ENCODE measurements at places on chromosomes 16 and 17.
A peak's percentile ranks its signal among the peaks of the same experiment; 100 is the strongest.

DNA sequence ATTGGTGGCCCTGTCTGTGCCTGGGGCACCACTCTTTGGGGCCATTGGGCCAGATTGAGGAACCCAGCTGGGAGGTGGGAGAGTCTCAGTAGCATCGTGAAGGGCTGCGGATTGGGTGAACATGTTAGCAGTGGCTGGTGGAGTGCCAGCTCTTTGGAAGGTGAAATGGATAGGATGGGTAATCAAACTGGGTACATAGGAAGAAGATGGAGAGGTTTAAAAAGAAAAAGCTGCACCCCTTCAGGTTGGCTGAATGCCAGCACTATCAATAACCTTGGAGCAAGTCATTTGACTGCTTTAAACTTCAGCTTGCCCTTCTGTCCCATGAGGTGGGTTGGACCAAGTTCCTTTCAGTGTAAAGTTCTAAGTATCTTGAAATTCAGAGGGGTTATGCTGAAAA is 95.0 kb downstream of the RPTOR start:
- no peaks in the 10 kb centered on the region for H3K4me1 ChIP-seq
- no peak overlapping the region for H3K27ac ChIP-seq
- H3K27me3 ChIP-seq: no peaks in the 10 kb centered on the region
- H3K4me3 ChIP-seq: no peak overlapping the region
- H3K36me3 ChIP-seq: peaks cover 8% of the 10 kb centered on the region

GRCh38 chr16:17921357-17921978 is 415.1 kb downstream of the NPIPA8 start:
- H3K4me3 ChIP-seq: no peak overlapping the region
- H3K27me3 ChIP-seq: no peaks in the 10 kb centered on the region
- H3K4me1 ChIP-seq: no peaks in the 10 kb centered on the region

- no peak overlapping the region for H3K4me3 ChIP-seq
- no peaks in the 10 kb centered on the region for H3K4me1 ChIP-seq
- DNase-seq: no peak
- no peak overlapping the region for H3K27ac ChIP-seq
- H3K27me3 ChIP-seq: peaks cover 24% of the 10 kb centered on the region
Observed at GRCh38 chr17:61583242-61583641, 7.8 kb downstream of the NACA2 start.

- H3K4me1 ChIP-seq: peaks cover 83% of the 10 kb centered on the region
- peak overlapping the region; percentile 13 for H3K4me3 ChIP-seq
- DNase-seq: no peak
- H3K27me3 ChIP-seq: no peaks in the 10 kb centered on the region
- peaks cover 23% of the 10 kb centered on the region for H3K36me3 ChIP-seq
Observed at GRCh38 chr17:38900978-38901656, 24.3 kb upstream of the LASP1NB start.

- H3K4me3 ChIP-seq: peak overlapping the region; percentile 18
- no peak for DNase-seq
- H3K4me1 ChIP-seq: peaks cover 98% of the 10 kb centered on the region
- H3K27ac ChIP-seq: peak overlapping the region; percentile 85
- H3K27me3 ChIP-seq: no peaks in the 10 kb centered on the region
Observed at GRCh38 chr17:17815436-17816200, 21.2 kb downstream of the SREBF1 start.

DNA sequence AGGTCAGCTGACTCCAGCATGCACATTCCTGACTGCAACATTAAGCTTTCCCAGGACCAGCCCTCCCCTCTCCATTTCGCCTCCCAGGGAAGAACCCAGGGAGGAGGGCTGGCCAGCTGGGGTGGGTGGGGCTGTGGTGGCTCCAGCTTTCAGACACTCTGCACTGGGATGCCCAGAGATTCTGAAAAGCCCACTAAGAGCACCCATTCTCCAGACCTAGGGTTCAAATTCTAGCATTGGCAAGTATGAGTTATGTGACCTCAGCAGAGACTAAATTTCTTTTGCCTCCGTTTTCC is 7.8 kb downstream of the DLX3 start:
- no peak for DNase-seq
- no peak overlapping the region for H3K4me3 ChIP-seq
- H3K27me3 ChIP-seq: peaks cover 97% of the 10 kb centered on the region
- no peaks in the 10 kb centered on the region for H3K4me1 ChIP-seq
- H3K36me3 ChIP-seq: no peaks in the 10 kb centered on the region
- H3K27ac ChIP-seq: no peak overlapping the region

GRCh38 chr17:58755577-58756245 is at the start of gene PPM1E:
TSS of gene PPM1E (plus strand) at chr17:58755854.
- H3K27ac ChIP-seq: no peak within 1 kb of the TSS
- DNase-seq: peak; percentile 25
- H3K27me3 ChIP-seq: peaks cover 61% of the 10 kb centered on the region
- no peaks in the 10 kb centered on the region for H3K36me3 ChIP-seq
- peaks cover 20% of the 10 kb centered on the region for H3K4me1 ChIP-seq

GRCh38 chr17:27878776-27879562 is 14.2 kb downstream of the LYRM9 start:
- no peak for DNase-seq
- H3K27me3 ChIP-seq: no peaks in the 10 kb centered on the region
- H3K4me1 ChIP-seq: peaks cover 17% of the 10 kb centered on the region
- H3K4me3 ChIP-seq: no peak overlapping the region

GRCh38 chr17:65557349-65558310 is 3.8 kb downstream of the AXIN2 start:
- peaks cover 8% of the 10 kb centered on the region for H3K4me1 ChIP-seq
- no peaks in the 10 kb centered on the region for H3K36me3 ChIP-seq
- H3K4me3 ChIP-seq: no peak overlapping the region
- DNase-seq: no peak

DNA sequence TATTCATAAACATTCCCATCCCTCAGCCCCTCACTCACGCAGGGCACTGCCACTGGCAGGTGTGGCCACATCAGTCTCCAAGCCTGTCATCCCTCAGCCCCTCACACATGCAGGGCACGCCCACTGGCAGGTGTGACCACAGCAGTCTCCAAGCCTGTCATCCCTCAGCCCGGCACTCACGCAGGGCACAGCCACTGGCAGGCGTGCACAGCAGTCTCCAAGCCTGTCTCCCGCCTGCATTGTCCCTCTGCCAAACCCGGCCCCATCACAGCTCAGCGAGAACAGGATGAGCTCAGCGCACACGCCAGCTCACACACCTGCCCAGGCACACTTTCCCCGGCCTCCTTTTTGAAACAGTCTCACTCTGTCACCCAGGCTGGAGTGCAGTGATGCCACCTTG is 11.4 kb upstream of the KREMEN2 start:
- peaks cover 22% of the 10 kb centered on the region for H3K36me3 ChIP-seq
- no peak overlapping the region for H3K27ac ChIP-seq
- H3K4me3 ChIP-seq: no peak overlapping the region
- no peak for DNase-seq
- H3K27me3 ChIP-seq: peaks cover 37% of the 10 kb centered on the region

- no peak overlapping the region for H3K4me3 ChIP-seq
- no peaks in the 10 kb centered on the region for H3K36me3 ChIP-seq
- H3K4me1 ChIP-seq: peaks cover 6% of the 10 kb centered on the region
Observed at GRCh38 chr17:36195434-36196130, 976 bp downstream of the CCL3L1 start.

GRCh38 chr16:11554053-11554452 is 32.7 kb downstream of the LITAF start:
- H3K27ac ChIP-seq: no peak overlapping the region
- H3K36me3 ChIP-seq: peaks cover 65% of the 10 kb centered on the region
- peaks cover 64% of the 10 kb centered on the region for H3K4me1 ChIP-seq
- no peaks in the 10 kb centered on the region for H3K27me3 ChIP-seq
- no peak overlapping the region for H3K4me3 ChIP-seq

- no peaks in the 10 kb centered on the region for H3K27me3 ChIP-seq
- H3K4me3 ChIP-seq: no peak overlapping the region
- no peak for DNase-seq
- no peak overlapping the region for H3K27ac ChIP-seq
- peaks cover 9% of the 10 kb centered on the region for H3K4me1 ChIP-seq
- peaks cover 22% of the 10 kb centered on the region for H3K36me3 ChIP-seq
Observed at GRCh38 chr16:2712063-2712441, 8.0 kb downstream of the PRSS27 start.

- no peak for DNase-seq
- no peak overlapping the region for H3K27ac ChIP-seq
- peaks cover 98% of the 10 kb centered on the region for H3K27me3 ChIP-seq
- peaks cover 26% of the 10 kb centered on the region for H3K4me1 ChIP-seq
Observed at GRCh38 chr17:49991409-49991808, 3.6 kb downstream of the DLX3 start.

DNA sequence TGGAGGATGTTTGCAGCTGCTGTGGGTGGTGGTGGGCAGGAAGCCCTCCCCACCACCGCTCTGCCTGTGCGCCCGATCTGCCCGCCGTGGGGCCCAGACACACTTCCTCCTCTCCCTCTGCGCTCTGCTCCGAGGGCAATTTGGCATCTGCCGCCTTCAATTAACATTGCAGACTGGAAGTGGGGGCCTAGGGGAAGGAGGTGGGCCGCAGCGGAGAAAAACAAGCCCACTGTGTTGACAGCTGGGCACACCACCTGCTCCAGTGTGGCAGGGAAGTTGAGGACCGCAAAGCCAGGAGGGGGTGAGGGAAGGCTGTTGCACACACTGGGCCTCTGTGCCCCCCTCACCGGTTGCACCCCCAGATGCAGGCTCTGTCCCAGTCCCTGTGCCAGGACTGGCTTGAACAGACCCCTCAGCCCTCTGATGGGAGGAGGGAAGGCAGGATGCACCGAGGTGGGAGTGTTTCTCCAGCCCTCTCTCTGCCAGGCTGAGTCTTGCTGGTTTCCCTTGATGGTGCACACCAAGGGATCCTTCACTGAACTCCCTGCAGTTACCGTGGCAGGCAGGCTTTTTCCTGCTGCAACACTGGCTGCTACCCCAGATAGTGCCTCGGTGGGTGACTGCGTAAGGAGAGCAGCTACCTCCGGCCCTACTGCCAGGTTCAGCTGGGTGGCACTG is 72.8 kb upstream of the MED9 start:
- peaks cover 8% of the 10 kb centered on the region for H3K27me3 ChIP-seq
- no peaks in the 10 kb centered on the region for H3K36me3 ChIP-seq
- H3K27ac ChIP-seq: no peak overlapping the region
- H3K4me1 ChIP-seq: no peaks in the 10 kb centered on the region
- H3K4me3 ChIP-seq: no peak overlapping the region
- no peak for DNase-seq

DNA sequence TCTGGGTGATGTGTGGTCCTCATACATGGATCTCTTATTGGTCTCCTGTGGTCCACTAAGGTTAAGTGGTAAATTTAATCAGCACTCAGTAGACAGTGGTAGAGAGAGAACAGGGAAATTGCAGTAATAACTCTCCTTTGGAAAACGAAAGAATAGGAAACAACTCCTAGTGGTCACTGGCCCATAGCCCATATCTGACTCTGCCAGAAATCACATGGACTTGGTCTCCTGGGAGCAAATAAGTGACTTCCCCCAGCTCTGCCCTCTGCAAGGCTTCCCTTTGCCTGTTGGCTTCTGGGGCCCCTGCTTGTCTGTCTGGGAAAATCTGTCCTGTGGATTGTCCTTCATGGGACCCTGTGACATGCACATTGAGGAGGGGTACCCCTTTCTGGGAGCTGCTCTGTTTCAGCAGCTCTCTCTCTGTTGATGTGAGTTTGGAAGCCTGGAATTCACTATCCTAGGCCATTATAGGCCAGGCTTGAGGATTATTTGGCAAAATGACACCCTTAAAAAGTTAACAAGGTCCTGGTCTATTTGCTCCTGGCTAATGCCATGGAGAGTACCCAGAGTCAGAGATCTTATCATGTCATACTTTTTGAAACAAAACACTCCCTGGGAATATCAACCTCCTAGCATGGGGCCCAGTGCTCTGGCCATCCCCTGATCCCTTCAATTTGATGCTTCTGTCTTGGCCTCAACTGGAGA is 58.0 kb upstream of the HNF1B start:
- no peaks in the 10 kb centered on the region for H3K4me1 ChIP-seq
- no peak for DNase-seq
- H3K27me3 ChIP-seq: peaks cover 29% of the 10 kb centered on the region
- H3K36me3 ChIP-seq: no peaks in the 10 kb centered on the region
- H3K4me3 ChIP-seq: no peak overlapping the region
- no peak overlapping the region for H3K27ac ChIP-seq

- no peak overlapping the region for H3K4me3 ChIP-seq
- peaks cover 38% of the 10 kb centered on the region for H3K4me1 ChIP-seq
- H3K27ac ChIP-seq: peak overlapping the region; percentile 6
- H3K36me3 ChIP-seq: no peaks in the 10 kb centered on the region
Observed at GRCh38 chr16:82892324-82892723, 265.6 kb downstream of the CDH13 start.

DNA sequence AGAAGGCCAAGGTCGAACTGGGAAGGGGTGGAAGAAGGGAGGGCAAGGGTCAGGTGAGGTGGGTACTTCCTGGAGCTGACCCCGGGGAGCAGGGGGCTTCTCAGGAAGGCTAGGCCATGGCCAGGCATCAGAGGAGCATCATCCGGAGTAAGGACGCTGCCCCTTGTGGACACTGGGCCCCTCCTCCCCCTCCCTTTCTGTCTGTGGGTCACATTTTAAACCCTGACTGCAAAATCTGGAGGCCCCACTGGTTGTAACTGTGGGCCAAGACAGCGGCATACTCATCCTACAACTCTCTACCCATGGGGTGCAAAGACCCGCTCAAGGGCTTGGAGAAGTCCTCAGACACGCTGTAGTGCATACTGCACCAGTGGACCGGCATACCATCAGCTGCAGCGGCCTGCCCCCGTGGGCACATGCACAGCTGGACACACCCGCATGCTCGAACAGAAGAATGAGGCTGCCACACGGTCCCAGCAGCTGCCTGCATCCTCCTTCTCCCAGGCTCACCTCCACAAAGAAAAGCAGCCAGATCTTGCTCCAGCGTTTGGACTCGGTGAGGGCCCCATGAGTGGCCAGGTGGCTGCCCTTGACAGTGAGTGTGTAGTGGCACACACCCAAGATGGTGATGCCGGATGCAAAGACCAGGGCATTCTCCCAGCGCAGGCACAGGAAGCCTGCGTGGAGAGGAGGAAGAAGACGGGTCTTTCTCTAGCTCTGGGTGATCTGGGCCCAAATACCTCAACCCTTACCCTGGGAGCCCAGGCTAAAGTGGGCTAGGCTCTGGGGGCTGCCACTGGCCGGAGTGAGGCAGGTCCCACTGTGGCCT is 1.2 kb downstream of the FADS6 start:
- H3K4me3 ChIP-seq: no peak overlapping the region
- no peaks in the 10 kb centered on the region for H3K36me3 ChIP-seq
- peaks cover 93% of the 10 kb centered on the region for H3K27me3 ChIP-seq
- H3K27ac ChIP-seq: no peak overlapping the region
- H3K4me1 ChIP-seq: peaks cover 11% of the 10 kb centered on the region

Data from left ventricle myocardium inferior (tissue), 1 donor.